ENCODE measurements at places on chromosomes 3 and 15.

DNA sequence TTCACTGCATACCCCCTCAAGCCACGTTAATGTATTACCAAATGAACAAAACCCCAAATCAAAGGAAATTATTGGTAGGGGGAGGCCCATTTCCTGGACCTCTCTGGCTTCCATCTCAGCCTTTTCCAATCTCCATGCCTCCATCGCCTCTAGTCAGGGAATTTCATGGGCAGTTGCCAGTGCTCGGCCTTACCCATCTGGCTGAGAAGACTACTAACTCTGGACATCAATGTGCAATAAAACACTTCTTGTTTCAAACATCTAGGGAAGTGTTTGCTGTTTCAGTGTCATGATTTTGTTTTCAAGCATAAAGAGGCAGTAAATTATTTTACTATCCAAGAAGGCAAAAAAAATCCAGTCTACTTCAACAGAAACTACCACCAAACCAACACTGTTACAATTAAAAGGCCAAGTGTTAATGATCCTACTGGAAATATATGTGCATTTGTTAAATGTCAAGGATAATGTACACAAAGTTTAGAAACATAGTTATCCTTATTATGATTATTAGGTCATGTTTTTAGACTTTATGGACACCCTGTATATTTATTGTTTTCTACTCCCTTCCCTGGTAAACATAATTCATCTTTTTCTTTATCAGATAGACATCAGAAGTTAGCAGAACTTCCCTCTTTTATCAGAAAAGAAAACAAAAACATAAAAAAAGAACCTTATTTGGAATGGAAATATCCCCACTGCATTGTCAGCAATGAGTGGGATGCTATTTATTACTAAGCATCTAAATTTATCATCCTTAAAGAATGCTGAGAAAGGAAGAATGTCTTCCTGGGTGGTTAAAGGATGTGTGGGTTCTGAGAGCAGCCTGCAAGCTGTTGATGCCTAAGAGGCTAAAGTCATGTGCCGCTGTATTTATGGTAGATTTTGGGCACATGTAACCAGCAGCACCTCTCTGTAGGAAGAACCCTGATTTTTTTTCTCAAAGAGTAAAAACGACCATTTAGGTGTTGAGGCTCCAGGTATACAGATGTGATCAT, 15.2 kb downstream of the LDHAL6B start:
- ATAC-seq: no peak

- ATAC-seq: peak; percentile 12
Measured at GRCh38 chr3:49841126-49841696, 15.2 kb downstream of the TRAIP start.

GRCh38 chr15:43212951-43213350, 7.9 kb downstream of the EPB42 start:
- ATAC-seq: no peak

GRCh38 chr3:152853196-152853595, 18.3 kb downstream of the P2RY1 start:
- no peak for ATAC-seq

DNA sequence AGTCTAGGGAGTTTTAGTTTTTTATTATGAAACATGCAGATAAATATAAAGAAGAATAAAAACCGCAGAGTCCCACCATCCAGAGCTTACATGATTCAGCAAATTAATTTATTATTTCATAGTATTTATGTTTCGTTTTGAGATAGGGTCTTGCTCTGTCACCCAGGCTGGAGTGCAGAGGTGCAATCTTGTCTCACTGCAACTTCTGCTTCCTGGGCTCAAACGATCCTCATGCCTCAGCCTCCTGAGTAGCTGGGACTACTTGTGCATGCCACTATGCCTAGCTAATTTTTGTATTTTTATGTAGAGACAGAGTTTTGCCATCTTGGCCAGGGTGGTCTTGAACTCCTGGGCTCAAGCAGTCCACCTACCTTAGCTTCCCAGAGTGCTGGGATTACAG, 13.6 kb downstream of the RNF13 start:
- ATAC-seq: no peak

DNA sequence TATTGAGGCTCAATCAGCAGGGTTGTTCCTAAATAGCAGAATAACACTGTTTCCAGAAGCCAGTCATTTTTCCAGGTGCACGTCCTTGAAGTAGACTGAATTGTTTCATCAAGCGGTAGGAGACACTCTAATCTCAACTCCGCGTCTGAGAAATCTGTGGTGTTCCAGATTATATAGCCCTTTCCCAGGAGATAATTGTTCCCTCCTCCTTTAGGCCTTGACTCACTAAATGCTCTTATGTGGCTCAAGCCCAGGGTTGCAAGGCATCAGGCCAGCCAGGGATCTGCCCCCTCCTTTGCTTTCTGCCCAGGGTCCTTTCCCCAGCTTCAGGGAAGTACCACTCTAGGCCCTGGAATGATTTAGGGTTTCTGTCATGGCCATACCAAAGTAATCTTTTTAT, 5.7 kb upstream of the HLTF start:
- no peak for ATAC-seq

DNA sequence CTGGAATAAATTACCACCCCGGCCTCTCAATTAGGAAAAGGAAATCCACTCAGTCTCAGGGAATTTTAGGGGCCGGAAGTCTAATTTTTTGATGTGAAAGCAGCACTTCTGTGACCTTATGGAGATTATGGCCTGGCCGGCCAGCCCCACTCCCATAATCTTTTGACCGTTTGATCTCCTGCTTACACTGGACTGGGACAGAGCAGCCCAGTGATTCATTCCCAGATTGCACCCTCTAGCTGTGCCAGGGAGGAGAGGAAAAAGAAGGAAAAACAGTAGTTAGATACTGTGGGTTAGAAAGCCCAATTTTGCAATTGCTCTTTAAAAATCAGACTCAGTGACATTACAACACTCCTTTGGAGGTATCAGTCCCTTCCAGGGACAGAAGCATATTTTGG, 32.4 kb downstream of the GJD2 start:
- no peak for ATAC-seq

DNA sequence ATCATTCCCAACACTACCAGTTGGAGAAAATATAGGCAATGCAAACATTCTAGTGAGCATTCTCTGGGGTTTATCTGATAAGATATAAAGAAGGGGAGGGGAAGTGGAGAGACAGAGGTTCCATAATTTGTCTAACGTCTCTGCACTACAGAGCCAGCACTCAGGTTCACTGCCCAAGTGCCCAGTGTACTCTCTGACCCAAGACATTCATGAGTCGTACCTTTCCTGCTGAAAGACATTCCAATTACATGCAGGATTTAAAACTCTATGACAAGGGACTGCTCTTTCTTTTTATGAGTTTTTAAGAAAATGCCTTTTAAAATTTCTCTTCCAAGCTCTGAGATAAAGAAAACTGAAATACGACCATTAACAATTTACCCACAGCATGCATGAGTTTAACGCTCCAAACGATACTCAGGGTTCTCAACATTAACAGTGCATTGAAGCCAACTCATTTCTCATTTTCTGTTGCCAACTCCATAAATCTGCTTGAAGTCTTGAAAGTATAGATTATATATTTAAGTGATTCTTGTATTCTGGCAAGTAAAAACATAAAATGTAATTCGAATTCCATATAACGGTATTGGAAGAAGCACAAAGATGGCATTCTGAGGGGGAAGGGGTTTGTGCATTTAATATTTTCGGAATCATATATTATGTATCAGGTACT, 193.4 kb downstream of the SUCLG2 start:
- no peak for ATAC-seq

DNA sequence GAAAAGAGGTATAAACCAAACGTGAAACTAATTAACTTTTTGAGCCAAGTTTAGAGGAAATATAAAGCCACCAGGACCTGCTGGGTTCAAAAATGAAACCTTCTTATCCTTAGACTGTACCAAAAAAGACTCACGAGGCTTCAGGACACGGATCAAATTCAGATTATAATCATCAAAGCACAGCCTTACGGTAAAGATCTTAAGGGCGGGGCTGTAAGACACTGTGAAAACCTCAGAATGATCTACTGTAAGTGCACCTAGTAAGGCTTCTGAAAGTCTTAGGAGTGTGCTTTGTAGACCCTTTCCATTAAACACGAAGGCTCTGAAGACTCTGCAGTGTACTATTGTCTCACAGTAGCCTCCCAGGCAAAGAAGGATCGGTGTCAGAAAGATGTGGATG, 26.8 kb downstream of the TARS3 start:
- no peak for ATAC-seq

Data from activated CD4-positive, CD25-positive, alpha-beta regulatory T cell treated with anti-CD3 and anti-CD28 coated beads, Interleukin-2, amount 50 U/mL, for 24 hours (primary cell).